ENCODE measurements at places on chromosomes 1 and 21.
A peak's percentile ranks its signal among the peaks of the same experiment; 100 is the strongest.

- peak; percentile 67 for DNase-seq
Measured at GRCh38 chr1:161766102-161766981, at the start of gene ATF6. Gene ATF6 (plus strand): TSS chr1:161766320. CDS start chr1:161766361, 41 bp downstream.

- peak; percentile 94 for DNase-seq
Measured at GRCh38 chr1:1374929-1375662, at the start of gene AURKAIP1. Gene AURKAIP1 (minus strand): TSS chr1:1375207. CDS start chr1:1374756, 451 bp downstream.

- no peak for DNase-seq
Measured at GRCh38 chr1:53260631-53261247, 22.4 kb upstream of the MAGOH start.

- no peak for DNase-seq
Measured at GRCh38 chr1:222084996-222085395, 343.1 kb upstream of the DUSP10 start.

- DNase-seq: peak; percentile 35
Measured at GRCh38 chr1:210726621-210727020, 397.9 kb downstream of the HHAT start.

DNA sequence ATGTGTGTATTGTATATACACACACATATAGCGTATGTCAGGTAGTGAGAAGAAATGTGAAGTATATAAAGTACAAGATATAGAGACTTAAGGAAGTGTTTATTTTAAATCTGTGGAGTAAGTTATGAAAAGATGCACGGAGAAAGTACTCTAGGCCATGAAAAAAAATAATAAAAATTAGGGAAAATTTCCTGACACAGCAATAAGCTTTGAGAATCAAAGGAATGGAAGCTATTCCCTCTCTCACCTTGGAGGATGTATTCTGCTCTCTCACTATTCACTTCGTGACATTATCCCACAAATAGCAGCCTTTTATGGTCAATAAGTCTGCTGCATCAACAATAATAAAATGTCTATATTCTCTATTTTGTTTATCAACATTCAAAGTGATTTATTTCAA, 700.4 kb upstream of the RGS18 start:
- DNase-seq: no peak

- no peak for DNase-seq
Measured at GRCh38 chr1:192474080-192474683, 101.4 kb upstream of the RGS1 start.
